Hindlimb muscle (tissue), 1 donor: ENCODE measurements at places on chromosomes 4 and X. TPM values are rescaled to one million over a fixed set of nuclear protein-coding genes. Genes with fewer than 3 reads are reported as not detected.

The MAGEA10 gene
- not detected for polyA plus RNA-seq

DNA sequence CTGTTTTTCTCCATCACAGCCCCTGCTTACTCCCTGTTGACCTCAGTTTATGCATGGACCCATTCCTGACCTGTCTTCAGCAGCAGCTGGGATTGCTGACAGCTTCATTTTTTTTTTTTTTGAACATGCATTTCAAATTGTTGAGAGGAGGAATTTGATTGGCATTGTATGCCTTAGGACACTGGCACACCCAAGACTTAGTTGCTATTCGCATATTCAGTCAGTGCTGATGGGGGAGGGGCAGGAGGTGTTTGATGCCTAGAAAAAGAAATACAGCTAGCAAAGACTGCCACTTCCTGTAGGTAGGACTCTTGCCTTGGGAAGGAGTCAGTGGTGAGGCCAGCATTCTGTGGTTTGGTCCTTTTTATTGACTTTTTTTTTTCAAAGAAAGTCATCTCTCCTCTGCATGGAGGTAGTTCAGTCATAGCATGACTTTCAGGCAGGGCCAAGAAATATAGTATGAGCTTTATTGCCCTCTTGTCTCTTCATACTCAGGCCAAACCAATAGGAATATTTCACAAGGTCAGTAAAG, 33.6 kb upstream of the XK start:
- DNase-seq: no peak

DNA sequence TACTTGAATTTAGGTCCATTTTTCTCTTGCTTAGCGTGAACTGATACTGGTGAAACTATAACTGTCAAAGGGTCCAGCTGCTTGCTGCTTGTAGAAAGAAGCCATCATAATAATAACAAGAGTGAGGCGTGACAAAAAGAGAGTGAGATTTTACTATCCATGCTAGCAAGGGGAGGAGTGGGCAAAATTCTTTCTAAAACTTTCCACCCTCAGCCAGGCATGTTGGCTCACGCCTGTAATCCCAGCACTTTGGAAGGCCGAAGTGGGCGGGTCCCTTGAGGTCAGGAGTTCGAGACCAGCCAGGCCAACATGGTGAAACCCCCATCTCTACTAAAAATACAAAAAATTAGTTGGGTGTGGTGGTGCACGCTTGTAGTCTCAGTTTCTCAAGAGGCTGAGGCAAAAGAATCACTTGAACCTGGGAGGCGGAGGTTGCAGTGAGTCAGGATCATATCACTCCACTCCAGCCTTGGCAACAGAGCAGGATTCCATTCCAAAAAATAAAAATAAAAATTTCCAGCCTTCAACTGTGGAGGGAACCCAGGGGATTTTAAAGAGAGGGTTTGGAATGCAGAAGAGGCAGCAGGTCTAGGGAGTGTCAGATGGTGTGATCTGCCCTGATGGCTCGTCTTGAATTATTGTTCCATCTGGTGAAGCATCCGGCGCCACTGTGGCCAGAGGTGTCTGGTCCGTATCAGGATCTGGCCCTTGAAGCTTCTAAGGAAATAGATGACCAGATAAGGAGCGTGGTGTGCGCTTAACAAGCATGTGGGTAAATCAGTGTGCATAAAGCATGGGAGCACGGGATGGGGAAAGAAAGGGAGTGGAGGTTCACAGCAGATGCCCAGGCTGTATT, 51.8 kb downstream of the LRP2BP start:
- no peak for DNase-seq

DNA sequence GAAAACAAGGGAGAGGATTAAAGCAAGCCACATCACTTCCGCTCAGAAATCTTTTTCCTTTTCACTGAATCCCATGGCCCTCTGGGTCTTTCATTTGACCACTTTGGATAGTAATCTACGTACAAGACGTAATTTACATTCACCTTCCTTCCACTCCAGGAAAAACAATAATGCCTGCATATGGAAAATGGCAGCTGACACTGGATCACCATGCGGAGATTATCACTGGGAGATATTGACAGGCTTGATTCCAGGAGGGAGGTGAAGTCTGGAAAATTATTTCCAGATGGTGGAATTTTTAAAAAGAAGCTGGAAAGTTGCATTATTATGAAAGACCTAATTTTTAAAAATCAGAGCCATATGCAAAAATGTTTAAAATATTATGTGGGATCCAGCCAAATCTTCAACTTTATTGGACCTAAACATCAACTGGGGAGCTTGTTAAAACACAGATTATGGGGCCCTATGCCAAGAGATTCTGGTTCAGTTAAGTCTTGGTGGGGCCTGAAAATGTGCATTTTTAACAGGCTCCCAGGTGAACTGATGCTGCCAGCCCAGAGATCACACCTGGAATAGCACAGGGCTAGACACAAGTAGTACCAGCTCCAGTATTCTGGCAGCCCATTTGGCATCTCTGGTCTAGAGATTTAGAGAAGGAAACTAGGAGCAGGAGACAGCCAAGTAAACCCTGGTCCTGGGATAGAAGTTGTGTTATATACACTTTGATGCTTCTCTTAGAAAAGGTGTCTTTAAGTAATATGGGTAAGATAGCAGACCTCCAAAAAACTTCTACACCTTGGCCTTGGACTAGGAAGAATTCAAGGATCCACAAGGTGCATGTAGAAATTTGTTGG, 290.3 kb upstream of the LDB2 start:
- peak; percentile 82 for DNase-seq

DNA sequence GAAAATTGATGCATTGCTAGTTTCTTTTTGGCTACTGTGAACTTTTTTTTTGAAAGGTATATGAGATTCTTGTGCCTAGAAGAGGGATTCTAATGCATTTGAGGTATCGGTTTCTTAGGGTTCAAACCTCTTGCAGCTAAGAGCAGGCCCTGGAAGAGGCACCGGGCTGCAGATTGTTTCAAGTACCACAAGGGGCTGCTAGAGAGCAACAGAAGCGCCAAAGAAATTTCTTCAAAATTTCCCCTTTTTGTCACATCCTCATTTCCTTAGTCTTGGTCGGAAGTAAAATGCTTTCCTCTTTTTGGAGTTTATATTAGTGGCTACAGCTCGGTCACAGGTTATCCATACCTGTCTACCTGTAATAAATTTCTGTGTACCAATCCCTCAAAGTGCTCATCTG, 89.8 kb downstream of the PDGFRA start:
- peak; percentile 29 for DNase-seq

GRCh38 chr4:127748957-127749356, 18.8 kb downstream of the SLC25A31 start:
- DNase-seq: no peak

GRCh38 chrX:119688911-119689321, 4.1 kb downstream of the SEPTIN6 start:
- DNase-seq: no peak
